ENCODE measurements at places on chromosomes 5 and 9. TPM values are rescaled to one million over a fixed set of nuclear protein-coding genes. Genes with fewer than 3 reads are reported as not detected.

DNA sequence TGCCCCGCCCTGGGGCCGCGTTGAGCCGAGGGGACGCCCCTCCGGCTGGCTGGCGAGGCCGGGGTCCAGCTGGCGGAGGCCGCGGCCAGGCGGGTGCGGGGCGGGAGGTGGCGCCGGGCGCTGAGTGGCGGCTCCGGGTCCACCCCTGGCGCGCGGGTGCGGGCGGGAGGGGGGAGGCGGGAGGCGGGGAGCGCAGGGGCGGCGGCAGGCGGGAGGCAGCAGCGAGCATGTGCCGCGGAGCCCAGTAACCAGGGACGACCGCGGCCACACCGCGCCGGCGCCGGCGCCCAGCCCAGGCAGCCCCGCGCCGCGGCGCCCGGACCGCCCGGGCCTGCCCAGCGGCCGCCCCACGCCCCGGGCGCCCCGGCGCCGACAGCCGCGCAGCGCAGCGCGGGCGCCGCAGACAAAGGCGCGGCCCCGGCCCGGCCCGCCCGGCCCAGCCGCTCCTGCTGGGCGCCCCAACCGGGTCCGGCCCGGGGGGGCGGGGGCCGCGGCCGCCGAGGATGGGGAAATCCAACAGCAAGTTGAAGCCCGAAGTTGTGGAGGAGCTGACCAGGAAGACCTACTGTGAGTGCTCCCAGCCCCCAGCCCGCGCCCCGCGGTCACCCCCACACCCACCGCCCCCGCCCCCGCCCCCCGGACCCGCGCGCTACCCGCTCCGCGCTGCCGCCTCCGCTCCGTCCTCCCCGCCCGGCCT lies at the start of gene NCS1:
TSS of gene NCS1 (plus strand) at position 244 of the 697 bp plus-strand sequence. CDS start at position 504, 260 bp downstream.
- no peak for DNase-seq

DNA sequence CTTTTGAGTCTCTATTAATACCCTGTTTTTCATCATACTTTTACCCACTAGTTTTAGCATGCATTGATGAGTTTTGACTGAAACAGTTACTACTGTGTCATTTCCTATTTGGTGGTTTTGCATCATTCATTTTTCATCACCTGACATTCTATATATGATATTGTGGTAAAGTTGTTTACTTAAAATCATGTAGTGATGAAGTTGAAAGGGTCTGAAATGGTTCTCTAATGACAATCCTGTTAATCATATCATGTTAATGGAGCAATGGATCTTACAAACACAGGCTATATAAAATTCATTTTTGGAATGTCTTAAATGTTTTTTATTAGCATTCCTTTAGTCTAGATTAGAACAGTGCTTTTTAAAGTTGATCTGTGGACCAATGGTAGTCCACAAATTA lies 84.1 kb downstream of the ERBIN start:
- DNase-seq = no peak

DNA sequence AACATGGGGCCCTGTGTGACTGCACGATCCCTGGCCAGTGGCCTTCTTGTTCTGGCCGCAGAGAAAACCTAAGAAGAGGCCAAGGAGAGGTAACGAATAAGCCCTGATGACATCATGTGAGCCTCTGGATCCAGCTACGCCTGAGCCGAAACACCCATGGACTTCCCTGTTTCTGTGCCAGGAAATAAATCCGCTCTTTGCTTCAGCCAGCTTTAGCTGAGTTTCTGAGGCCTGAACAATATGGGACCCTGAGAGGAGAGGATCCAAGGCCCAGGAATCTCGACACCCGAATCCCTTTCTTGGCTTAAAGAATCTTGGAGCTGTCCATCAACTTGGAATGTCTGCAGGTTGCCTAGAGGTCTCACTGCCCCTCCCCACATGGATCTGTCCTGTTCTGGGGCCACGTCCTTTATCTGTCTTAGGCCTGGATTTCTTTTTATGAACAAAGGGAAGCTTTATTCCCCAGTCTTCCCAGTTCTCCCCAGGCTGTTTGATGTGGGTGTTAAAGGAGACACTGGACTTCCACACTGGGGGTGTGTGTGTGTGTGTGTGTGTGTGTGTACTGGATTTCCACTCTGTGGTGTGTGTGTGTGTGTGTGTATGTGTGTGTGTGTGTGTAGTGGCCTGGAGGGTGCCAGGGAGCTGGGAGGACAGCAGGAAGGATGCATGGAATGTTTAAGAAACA lies 13.7 kb downstream of the IER5L start:
- no peak for DNase-seq

DNA sequence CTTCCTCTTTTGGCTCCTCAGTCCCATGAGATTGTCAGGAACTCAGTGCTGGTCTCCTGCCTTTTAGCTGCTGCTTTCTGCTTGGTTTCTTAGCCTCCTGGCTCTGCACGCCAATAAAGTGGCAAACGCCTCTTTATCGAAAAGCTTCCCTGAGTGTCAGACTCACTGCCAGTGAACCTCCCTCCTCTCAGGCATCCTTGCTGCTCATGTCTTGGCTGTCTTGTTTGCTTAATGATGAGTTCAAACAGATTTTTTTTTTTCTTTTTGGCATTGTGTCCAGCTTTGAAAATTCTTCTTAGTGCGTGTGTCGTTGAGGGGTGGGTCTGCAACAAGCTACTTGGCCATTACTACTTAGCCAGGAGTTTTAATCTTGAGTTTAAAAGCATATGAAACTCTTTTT lies 14.9 kb downstream of the RASGRF2 start:
- no peak for DNase-seq

GRCh38 chr5:71744009-71744790 lies 25.1 kb downstream of the CARTPT start:
- no peak for DNase-seq

DNA sequence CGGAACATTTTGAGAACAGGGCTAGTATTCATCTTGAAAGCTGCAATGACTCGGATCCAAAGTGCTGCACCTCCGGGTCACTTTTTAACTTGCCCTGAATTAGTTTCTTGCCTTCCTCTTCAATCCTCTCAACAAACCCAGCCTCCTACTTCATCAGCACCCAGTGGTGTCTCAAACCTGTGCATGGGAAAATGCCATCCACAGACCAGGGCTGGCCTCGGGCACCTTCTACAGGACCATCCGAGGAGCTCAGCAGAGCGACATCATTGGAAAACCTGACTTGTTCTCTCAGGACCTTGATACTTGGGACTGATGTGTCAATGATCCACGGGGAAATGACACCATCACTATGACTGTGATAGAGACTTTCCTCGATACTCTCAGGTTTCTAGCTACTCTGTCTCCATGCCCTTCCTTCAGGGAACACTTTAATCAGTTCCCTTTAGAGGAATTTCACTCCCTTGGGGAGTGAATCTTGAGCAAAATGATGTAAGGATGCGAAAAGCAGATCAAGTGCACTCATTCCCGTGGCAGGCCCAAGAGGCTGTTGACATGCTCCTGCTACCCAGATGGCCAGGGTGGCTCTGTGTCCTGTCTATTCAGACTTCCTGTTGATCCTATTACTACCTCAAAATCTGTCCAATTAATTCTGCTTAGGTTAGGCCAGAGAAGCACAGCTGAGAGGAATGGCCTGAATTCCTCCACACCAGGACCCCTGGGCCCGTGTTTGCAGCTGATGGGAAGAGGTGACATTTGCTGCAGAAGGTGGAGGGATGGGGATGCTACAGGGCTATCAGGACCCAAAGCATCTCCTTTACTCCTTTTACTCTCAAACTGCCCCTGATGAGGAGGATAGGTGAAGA lies 96.5 kb upstream of the SLC25A48 start:
- DNase-seq = no peak

- DNase-seq = no peak
Observed at GRCh38 chr9:38442473-38443096, 18.3 kb upstream of the IGFBPL1 start.

The NR5A1 gene
- not detected for polyA plus RNA-seq

The PCDHGB4 gene
- polyA plus RNA-seq = 6.1 TPM

The ARSI gene
- polyA plus RNA-seq = 5.3 TPM

Measured in left renal cortex interstitium (tissue), 4 donors.